ENCODE measurements at places on chromosomes 2 and 18. TPM values are rescaled to one million over a fixed set of nuclear protein-coding genes. Genes with fewer than 3 reads are reported as not detected.

The ZCCHC2 gene
- 3.1 TPM for total RNA-seq

The SOX11 gene
- total RNA-seq = 11.2 TPM

The SIX3 gene
- total RNA-seq = 0.24 TPM

The GPR75 gene
- 2.8 TPM for total RNA-seq

The SCN1A gene
- total RNA-seq = not detected

GRCh38 chr2:714005-714741 lies 37.0 kb upstream of the TMEM18 start:
- peak; percentile 78 for DNase-seq

- no peak for DNase-seq
These were observed 649.5 kb downstream of the SLC4A3 start for GRCh38 chr2:220276741-220277444.

DNA sequence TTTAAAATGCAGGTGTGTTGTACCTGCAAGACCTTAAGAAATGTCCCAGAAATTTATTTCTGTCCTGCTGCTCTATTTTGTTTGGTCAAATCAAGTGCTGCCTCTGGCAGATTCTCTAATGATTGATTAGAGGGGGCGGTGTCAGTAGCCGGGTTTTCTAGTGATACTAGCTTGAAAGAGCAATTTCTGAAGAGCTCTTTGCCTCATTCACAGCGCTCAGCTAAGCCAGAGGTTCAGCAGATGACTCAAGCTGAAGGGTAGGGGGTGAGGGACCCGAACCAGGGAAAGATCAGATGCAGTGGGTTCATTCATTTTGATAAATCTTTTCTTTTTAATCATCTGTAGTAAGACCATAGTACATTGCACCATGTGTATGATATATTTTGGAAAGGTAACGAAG lies 15.0 kb downstream of the ZBTB7C start:
- no peak for DNase-seq

GRCh38 chr2:57965961-57966360 lies 80.6 kb upstream of the VRK2 start:
- no peak for DNase-seq

GRCh38 chr2:3214065-3214464 lies 163.6 kb downstream of the EIPR1 start:
- DNase-seq = no peak

GRCh38 chr2:5562426-5562825 lies 129.8 kb upstream of the SOX11 start:
- no peak for DNase-seq

GRCh38 chr18:13433685-13434084 lies 215.1 kb downstream of the LDLRAD4 start:
- no peak for DNase-seq

- no peak for DNase-seq
These were observed 11.7 kb upstream of the NAPG start for GRCh38 chr18:10514082-10514481.

GRCh38 chr2:113698892-113699447 lies 57.5 kb downstream of the SLC35F5 start:
- DNase-seq = no peak

DNA sequence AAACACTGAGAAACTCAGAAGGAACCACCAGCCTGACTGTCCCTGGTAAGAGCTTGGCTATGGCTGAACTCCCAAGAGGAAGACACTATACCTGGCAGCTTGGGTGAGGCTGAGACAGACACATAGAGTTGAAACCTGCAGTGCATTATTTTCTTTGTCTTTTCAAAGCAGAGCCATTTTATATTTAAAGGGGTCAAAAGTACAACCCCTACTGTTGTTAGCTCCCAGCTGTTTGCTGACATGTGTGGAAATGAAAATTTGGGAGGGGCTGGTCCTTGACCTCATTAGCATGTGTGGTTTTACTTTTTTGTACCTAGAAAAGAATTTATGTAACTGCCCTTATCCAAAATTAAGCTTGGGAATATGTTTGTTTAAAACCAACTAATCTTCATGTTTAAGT lies 309.0 kb downstream of the RPRM start:
- DNase-seq = no peak

- no peak for DNase-seq
These were observed 183.3 kb upstream of the TRIB2 start for GRCh38 chr2:12533337-12534005.

- no peak for DNase-seq
These were observed 5.5 kb downstream of the GCKR start for GRCh38 chr2:27502142-27502541.

DNA sequence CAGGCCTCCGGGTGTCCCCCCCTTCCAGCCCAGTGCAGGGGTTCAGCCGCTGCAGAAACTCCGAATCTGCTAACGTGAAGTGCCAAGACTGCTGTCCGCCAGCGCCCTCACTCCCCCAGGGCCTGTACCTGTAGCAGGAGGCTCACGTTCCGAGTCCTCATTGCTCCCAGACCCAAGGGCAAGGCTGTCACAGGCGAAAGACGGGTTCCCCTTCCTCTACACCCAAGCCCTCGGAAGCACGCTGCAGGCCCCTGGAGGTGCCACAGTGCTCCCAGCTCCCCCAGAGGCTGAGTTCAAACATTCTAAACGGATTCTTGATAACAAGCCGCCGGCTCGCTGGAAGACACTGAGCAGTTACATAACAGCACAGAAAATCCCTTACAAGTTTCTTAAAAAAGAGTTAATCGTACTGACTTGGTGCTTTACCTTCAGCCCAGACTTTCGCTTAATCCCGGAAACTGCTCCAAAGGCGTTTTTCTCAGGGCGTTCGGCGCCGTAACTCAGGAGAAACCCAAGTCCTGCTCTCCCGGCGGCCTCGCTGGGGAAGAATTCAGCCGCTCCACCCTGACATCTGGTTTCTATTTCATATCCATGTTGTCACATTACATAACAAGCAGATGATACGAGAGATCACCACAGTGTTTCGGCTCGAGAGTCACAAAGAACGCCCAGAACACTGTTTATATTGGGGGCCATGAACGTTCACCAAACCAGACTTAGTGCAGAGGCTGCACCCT lies 92.0 kb downstream of the HDAC4 start:
- DNase-seq = no peak
